ENCODE measurements at places on chromosomes 5 and 9.

DNA sequence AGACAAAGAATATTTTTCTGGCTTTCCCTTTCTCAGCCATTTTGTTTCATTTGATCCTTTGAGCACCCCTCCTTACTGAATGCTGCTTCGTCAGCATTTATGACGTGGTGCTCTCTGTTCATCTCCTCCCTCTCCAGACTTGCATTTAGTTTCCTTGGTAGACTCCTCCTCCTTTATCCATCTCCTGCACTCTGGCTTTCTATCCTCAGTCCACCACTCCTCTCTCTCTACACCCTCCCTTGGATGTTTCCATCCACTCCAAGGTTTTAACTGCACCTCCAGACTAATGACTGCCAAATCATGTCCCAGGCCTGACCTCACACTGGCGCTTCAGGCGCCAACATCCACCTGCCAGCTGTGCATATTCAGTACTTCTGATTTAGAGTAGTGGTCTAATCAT lies 245.4 kb downstream of the RAB3C start:
- no peak for DNase-seq

DNA sequence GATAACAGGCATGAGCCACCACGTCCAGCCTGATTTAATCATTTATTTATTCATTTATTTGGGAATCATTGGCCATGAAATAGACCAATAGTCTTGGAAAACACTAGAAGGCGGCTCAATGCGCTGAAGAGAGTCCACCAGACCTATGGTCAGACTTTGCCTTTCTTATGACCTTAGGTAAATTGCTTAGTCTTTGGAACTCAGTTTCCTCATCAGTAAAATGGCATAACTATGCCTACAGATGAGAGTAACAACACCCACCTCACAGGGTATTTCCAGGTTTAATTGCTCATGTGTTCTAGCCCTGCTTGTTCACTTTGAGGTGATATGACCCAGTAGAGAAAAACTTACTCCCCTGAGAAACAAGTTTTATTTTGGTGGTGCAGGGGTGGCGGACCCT lies 38.2 kb upstream of the CPEB4 start:
- no peak for DNase-seq

DNA sequence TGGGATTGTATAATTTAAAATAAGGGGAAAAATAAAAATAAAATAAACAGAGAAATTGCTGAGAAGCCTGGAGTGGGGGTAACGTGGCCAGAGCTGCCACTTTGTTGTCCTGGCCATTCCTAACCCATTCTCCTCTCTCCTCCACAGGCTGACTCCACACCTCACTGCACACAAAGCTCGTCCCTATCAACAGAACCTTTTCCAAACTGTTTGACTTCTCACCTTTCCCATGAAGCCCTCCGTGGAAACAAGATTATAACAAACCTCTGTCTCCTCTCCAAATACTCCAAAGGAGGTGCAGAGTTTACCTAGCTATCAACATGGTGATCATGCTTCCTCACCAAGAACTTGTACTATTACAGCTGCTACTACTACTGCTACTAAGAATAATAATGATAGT lies 151.1 kb downstream of the GLIS3 start:
- DNase-seq: no peak

- no peak for DNase-seq
These were observed 31.1 kb downstream of the POU4F3 start for GRCh38 chr5:146369691-146370090.

- no peak for DNase-seq
These were observed 703.9 kb downstream of the EFNA5 start for GRCh38 chr5:106966686-106967315.

- DNase-seq: no peak
These were observed 297.0 kb upstream of the HAPLN1 start for GRCh38 chr5:84017523-84018172.

DNA sequence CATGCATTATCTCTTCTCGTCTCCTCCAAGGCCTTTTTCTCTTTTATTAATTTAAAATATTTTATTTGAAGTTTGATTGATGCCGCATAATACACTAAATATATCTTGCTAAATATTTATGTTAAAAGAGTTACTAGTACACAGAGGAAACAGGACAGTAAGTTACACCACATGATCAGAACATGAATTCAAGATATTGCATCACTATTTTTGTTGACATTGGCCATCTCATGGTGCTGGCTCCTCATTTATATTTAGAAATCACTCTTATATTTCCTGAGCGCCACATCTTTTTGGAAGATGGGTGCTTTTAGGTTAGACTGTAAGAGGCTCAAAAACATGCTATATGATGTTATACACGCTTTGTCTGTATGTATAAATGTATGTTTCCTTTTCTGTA lies 23.0 kb downstream of the SPEF2 start:
- DNase-seq: no peak

DNA sequence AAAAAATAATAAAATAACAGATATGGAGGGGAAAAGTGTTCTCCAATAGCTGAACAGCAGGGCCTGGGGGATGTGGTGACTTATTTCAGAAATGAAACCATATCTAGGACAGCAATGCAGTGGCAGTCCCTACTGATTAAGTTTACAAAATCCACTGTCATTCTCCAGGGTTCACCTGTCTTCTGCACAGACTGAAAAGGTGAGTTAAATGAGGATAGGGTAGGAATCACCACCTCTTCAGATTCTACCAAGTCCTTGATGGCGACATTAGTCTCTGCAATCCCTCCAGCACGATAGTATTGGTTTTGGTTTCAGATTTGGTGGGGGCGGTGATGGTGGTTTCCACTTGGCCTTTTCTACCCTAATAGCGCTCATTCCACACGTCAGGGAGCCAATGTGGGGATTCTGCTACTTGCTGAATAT lies 32.3 kb upstream of the NPM1 start:
- DNase-seq: no peak

- no peak for DNase-seq
These were observed 31.6 kb downstream of the TAF11L14 start for GRCh38 chr5:17665836-17666235.

All from SHP77 treated with DMSO at 0.1 percent for 48 hours (cell line).